Stimulated activated naive CD4-positive, alpha-beta T cell (primary cell): ENCODE measurements at places on chromosomes 12 and 14.

DNA sequence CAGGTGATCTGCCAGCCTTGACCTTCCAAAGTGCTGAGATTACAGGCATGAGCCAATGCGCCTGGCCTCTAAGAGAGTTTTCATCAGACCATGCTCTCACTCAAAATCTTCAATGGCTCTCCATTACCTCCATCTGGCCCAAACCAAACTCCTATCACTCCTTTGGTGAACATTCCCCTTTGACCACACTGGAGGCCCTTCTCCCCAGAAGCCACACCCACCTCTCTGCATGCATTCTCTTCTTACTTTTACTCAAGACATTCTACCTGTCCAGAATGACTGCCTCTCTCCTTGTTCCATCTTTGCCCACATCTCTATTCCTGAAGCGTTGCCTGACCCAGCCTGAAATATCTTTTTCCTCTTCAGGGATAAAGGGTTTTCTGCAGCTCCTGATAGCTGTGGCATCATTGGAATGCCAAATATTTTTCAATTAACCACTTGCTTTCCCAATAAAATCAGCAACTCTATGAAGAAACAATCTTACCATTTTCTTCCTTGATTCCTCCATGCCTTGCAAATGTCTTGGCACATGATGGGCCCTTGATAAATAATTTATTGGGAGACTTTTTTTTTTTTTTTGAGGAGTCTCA, 15.5 kb downstream of the PLEK2 start:
- no peak for DNase-seq

GRCh38 chr14:23322568-23323517, 1.6 kb downstream of the PABPN1 start:
- DNase-seq: no peak

DNA sequence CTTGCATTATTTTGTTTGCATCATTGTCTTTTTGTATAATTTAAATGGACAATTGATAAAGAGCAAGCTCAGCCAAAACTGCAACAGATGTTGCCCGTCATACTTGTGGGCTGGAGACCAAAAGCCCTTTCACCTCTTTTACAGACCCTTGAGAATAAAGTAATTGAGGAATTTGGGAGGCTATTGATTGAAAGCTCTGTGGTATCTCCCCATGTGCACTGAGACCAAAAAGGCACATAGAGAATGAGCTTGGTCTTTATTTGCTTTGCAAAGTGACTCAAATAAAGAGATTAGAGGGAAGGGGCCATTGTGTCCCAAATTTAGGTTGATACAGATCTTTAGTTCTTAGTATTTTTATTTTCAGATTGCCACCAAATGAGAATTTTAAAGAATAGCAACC, 617.6 kb downstream of the TRHDE start:
- DNase-seq: no peak

- DNase-seq: no peak
Measured at GRCh38 chr14:80304125-80304766, 92.9 kb upstream of the DIO2 start.

DNA sequence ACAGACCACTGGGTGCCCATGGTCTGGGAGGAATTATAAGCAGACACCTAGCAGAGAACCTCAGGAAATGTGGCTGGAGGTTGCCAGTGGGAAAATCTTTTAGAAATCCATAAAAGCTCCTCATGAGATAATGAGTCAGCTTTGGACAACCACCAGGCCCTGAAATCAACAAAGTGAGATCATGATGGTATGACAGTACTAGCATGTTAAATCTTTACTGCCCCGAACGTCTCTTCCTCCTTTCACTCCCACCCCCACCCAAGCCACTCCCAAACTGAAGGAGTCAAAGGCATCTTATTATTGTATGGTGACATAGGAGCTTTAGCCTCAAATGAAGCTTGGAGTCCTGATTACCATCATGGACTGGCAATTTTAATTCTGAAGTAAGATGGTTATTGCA, 240.0 kb downstream of the DIO2 start:
- no peak for DNase-seq

GRCh38 chr12:4118601-4119156, 154.9 kb upstream of the CCND2 start:
- no peak for DNase-seq

GRCh38 chr14:56210571-56210970, 92.4 kb downstream of the PELI2 start:
- no peak for DNase-seq

DNA sequence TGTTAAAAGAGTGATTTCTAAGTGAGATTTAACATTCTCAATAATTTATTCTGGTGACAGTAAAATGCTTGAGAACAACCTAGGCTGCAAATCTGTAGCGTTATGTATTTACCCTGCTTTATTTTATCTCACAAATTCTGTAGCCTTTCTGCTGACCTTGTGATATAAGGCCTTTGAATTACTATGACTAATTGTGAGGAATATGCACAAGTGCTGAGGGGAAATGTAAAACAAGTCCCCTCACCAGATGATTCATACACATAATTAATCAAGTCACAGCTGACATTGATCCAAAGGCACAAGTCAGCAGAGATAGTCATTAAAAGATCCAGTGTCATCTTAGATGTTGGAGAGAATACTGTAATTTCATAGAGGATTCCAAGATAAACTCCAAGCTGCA, 992.7 kb upstream of the USP15 start:
- DNase-seq: no peak

- no peak for DNase-seq
Measured at GRCh38 chr12:108630481-108631207, 3.0 kb downstream of the SELPLG start.

GRCh38 chr14:59069163-59069854, 119.2 kb upstream of the DAAM1 start:
- DNase-seq: no peak

GRCh38 chr14:86013641-86014040, 483.7 kb downstream of the FLRT2 start:
- DNase-seq: no peak

DNA sequence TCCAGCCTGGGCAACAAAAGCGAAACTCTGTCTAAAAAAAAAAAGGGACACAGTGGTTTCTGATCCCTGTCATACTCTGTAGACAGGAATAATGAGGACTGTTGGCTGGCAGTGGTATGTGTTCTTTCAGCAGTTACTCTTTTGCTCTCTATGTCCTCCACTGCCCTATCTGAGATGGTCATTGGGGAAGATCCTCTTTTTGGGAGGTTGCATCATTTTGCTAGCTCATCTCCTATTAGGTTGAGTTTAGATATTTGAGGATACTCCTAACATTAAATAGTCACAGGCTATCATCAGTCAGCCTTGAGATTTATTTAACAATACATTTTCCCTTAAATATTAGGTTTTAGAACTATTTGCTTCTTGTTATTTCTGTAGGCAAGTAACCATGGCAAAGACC, 5.9 kb upstream of the CCDC91 start:
- no peak for DNase-seq

DNA sequence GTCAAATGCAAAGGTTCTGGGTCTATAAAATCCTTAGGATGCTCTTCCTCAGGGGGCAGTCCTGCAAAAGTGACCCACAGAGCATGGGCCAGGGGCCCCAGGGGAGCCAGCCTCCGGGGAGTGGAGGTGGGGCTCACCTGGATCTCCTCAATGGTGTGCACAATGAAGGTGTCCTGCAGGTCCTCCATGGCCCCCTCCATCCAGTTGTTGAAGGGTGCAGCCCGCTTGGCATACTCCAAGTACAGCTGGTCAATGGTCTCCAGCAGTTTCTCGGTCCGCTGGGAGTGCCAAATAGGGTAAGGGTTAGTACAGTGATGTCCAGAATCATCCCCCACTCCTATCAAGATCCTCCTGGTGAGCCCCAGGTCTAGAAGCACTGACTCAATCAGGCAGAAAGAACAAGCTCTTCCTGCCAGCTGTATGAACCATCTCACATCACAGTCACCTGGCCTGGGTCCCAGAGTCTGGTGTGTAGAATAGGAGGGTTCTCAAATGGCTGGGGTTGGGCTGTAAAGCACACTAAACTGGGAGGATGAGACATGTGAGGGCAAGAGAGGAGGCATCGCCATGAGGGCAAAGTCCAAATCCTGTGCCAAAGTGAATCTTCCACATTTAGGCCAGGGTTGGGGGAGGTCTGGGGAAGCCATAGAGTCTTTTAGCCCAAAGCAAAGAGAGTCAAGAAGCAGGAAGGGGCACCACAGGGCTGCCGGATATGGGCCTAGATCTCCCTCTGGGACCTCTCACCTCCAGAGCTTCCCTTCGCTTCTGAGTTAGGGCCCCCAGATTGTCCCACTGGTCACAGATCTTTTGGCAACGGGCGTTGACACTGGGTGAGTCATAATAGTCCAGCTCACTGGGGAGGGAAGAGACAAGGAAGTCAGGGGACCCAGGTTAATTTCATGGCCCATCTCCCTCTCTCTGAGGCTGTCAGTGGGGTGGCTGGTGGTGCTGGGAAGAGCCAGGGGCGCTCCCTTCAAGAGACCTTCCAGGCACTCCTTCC, 91.5 kb upstream of the ZFP36L1 start:
- DNase-seq: no peak

DNA sequence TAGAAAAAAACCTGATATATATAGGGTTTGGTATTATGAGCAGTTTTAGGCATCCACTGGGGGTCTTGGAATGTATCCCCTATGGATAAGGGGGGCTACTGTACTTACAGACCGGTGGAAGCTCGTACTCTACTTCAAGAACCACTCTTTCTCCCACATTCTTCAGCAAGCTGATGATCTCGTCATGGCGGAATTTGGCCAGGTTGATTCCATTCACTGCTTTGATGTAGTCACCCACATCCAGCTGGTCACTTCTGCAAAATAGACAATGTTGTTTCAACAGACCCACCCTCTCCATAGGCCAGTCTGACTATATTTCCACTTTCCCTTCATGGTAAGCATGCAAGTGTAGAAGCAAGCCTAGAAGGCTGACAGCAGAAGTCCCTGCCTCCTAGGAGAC, 139.9 kb downstream of the GRIP1 start:
- DNase-seq: no peak

GRCh38 chr12:3295646-3296408, 195.2 kb upstream of the PRMT8 start:
- no peak for DNase-seq

- peak; percentile 57 for DNase-seq
Measured at GRCh38 chr12:44875954-44876543, at the start of gene NELL2. TSS of gene NELL2 (minus strand) at chr12:44876315. CDS start at chr12:44875869, 446 bp downstream.

GRCh38 chr14:93025055-93025454, 90.7 kb downstream of the ITPK1 start:
- no peak for DNase-seq

GRCh38 chr12:8644345-8645248, 18.0 kb downstream of the MFAP5 start:
- DNase-seq: no peak

GRCh38 chr12:120121766-120122293, 5.3 kb upstream of the RAB35 start:
- no peak for DNase-seq

GRCh38 chr12:92605621-92606170, 97.1 kb upstream of the PLEKHG7 start:
- no peak for DNase-seq

DNA sequence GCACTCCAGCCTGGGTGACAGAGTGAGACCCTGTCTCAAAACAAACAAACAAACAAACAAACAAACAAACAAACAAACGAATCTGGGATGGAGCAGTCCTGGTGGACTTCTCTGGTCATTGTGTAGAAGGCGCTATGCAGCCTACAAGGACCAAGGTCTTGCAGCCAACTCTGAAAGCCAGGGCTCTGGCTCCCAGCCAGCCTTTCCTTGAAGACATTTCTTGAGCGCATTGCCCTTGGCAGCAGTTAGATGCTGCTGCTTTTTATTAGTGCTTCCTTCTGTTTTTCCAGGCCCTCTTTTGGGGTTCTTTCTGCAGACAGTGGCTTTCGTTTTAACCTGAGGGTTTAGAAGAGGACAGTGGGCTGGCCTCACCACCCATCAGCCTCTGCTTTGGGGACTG, 20.2 kb downstream of the CCDC177 start:
- DNase-seq: no peak

GRCh38 chr12:109575683-109576082, 2.1 kb downstream of the MVK start:
- no peak for DNase-seq

GRCh38 chr14:105069871-105070759, 4.9 kb upstream of the GPR132 start:
- DNase-seq: no peak

GRCh38 chr14:66117600-66117999, 368.6 kb upstream of the CCDC196 start:
- DNase-seq: no peak

DNA sequence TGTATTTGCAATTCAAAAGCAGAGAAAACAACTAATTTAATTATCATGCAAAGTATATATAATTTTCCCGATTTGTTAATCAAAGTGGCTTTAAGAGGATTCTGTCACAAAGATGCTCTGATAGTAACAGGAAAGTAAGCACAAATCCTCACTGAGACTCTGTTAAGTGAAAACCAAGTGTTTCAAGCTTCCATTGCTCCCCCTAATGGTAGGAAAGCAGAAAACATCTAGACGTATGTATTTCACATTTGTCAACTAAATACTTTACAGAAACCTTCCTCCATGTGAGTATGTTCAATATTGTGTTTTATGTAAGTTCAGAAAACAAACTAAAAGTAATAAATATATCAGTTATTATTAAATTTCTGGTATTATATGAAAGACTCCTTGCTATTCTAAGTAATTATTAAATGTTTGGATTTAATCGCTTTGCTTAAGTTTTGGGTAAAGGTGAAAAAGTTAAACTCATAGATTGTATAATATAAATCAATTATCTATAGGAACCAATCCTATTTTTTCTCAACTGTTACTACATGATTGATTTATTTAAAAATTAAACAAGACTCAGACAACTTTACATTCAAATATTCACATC, 1.5 kb upstream of the NTS start:
- peak; percentile 5 for DNase-seq

GRCh38 chr14:56125772-56126636, 7.8 kb downstream of the PELI2 start:
- no peak for DNase-seq

GRCh38 chr12:51186465-51187085, 13.6 kb upstream of the TFCP2 start:
- no peak for DNase-seq

DNA sequence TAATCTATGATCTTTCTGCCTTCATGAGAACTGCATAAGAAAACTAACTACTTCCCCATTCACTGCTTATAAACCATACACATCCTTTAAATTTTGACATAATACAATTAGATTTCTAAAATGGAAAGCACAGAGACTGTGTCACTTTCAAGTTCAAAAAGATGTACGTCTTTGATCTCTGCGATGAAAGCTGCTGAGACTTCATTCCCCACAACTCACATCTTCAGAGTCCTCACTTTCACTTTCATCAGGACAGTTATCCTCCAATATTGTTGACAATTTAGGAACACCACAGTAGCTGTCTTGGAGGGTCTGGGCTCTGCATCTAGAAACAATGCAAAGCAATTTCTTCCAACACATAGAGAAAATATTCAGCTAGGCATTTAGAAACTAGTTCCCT, 47.9 kb upstream of the KCNC2 start:
- peak; percentile 53 for DNase-seq

- no peak for DNase-seq
Measured at GRCh38 chr12:103986829-103987228, 21.2 kb downstream of the TDG start.

- peak; percentile 24 for DNase-seq
Measured at GRCh38 chr12:67161322-67161918, 107.7 kb upstream of the CAND1 start.

- no peak for DNase-seq
Measured at GRCh38 chr12:168763-169525, 45.0 kb downstream of the SLC6A12 start.
